ENCODE measurements at places on chromosomes 5 and 9.

DNA sequence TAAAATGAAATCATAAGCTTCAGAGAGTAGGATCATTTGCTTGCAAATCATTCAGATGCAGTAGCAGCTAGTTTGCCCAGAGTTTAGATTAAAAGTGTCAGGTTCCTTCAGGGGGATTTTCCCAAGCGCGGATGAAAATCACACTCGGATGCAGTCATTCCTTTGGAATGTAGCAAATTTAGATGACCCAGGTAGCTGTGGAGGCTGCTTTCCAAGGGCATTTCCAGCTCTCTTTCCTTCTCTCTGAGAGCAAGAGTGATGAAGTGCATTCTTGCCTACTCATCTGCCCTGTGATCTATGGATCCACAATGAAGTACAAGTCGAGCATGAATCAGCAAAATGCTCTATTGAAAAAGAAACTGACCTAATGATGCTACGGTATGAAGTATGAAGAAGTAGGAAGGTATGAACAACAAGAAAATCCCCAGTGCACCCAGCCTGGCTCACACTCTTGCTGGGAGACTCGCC is 200.2 kb downstream of the PLK2 start:
- DNase-seq: no peak

- no peak for DNase-seq
Measured at GRCh38 chr9:99814359-99814758, 7.3 kb upstream of the NR4A3 start.

- DNase-seq: no peak
Measured at GRCh38 chr5:144468571-144468970, 297.9 kb downstream of the KCTD16 start.

DNA sequence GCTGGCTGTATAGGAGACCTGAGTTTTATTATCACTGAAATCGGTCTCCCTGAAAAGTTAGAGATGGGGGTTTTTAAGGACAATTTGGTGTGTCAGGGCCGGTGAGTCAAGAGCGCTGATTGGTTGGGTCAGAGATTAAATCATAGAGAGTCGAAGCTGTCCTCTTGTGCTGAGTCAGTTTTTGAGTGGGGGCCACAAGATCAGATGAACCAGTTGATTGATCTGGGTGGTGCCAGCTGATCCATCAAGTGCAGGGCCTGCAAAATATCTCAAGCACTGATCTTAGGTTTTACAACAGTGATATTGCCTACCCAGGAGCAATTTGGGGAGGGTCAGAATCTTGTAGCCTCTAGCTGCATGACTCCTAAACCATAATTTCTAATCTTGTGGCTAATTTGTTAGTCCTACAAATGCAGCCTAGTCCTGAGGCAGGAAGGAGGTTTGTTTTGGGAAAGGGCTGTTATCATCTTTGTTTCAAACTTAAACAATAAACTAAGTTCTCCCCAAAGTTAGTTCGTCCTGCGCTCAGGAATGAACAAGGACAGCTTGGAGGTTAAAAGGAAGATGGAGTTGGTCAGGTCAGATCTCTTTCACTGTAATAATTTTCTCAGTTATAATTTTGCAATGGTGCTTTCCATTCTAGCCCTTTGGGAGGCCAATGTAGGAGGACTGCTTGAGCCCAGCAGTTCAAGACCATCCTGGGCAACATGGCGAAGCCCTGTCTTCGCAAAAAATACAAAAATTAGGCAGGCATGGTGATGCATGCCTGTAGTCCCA is 31.6 kb upstream of the RFK start:
- DNase-seq: no peak

DNA sequence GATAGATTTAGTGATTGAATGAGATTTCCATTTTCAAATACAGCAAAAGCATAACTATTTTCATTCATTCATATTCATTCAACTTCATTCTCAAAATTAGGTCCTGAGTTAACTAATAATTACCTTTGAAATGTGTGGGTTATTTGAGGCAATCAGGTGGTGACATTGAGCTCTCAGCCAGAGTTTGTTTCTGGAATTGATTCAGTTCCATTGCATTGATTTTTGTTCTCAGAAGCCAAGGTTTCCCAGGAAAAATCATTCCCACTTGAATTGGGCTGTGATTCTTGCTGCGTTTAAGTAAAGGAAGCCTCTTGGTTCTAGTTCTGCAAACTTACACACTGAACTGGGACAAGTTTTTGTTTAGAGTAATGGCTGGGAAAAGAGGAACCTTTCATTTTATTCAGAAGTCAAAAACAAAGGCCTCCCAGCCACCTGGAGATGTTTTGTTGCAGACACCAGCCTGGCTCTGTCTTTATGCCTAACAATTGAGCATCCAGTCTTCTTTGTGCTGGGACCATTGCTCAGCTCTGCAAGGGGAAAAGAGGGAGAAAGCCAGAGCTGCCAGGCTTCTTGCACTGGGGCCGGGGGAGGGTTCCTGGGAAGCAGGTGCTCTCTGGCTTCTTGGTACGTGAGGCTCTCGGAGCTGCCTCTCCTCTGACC is 198.6 kb downstream of the TRIO start:
- no peak for DNase-seq

DNA sequence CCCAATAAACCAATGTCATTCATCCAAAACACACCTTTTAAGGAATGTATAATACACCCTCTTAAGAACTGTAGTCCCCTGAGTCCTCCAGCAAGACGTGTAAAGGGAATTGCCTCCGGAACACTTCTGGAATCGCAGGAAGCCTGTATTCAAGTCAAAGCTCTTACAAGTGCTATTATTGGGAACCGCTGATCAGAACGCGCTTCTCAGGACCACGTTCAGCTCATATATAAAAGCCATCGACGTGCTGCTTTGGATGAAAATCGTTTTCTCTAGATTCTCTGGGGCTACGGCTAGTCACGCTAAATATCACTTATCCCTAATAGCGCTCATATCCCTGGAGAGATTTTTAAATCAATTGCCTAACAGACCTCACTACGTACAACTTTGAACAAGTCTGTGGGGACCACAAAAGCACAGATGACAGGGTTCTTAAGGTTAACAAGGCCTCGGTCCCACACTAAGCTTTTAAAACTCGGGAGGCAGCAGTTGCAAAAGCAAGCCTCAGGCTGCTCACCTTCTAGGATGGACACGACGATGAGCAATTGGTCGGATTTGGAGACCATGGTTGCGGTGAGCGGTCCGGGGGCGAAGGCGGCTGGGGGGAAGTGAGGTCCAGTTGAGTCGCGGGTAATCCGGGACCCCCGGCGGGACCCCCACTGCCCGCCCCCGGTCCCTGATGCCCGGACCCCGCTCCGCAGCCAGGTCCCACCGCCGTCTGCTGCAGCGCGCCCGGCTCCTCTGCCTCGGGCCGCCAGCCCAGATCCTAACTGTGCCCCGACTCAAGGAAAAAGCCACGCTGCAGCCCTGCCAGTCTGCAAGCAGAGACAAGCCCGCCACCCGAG is 548 bp downstream of the CEP120 start:
- DNase-seq: no peak

GRCh38 chr9:105432247-105432842 is 15.5 kb upstream of the FSD1L start:
- no peak for DNase-seq

DNA sequence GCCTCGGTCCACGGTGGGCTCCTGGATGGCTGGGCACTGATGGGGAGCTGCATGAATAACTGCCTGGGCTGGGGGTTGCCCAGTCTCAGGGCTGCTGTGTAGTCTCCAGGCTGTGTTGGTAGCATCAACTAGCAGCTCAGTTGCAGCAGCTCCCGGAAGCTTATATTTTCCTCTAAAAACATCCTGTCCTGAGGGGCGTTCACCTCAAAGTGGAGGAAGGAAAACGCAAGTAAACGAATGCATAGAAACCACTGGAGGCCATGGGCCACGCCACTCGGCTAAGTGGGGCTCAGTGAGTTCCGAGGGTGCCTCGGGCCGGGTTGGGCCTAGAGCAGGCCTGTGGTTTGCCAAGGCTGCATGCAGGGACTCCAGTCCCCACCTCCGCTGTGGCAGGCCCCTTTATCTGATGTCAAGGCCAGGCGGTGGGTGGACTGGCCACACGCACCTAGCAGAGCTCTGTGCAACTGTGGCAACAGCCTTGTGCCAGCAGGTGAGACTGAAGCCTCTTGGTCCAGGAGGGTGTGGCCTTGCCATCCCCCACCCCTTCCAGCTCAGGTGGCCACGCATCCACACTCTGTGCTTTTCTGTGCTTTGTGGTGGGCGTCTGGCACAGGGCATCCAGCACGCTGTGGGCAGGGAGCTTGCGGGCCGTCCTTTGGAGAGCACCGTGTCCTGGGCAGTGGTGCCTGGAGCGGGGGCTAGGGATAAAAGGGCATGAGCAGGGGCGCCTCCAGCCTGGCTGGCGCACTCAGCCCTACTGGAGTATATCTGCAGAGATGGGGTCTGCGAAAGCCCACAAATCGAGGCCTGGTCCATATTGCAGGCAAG is 15.1 kb downstream of the TCF7 start:
- DNase-seq: no peak

- no peak for DNase-seq
Measured at GRCh38 chr9:80177949-80178480, 606.2 kb downstream of the TLE4 start.

GRCh38 chr9:84780385-84780784 is 110.9 kb downstream of the NTRK2 start:
- no peak for DNase-seq

GRCh38 chr5:176648474-176649194 is 1.4 kb downstream of the TSPAN17 start:
- no peak for DNase-seq

- no peak for DNase-seq
Measured at GRCh38 chr9:94490465-94490864, 64.4 kb upstream of the PCAT7 start.

GRCh38 chr9:21473236-21473635 is 8.9 kb downstream of the IFNE start:
- no peak for DNase-seq

- peak; percentile 78 for DNase-seq
Measured at GRCh38 chr9:130243015-130243881, 22.3 kb upstream of the HMCN2 start.

- no peak for DNase-seq
Measured at GRCh38 chr9:87708986-87709728, 16.8 kb upstream of the CTSL start.

- no peak for DNase-seq
Measured at GRCh38 chr5:55427157-55427556, 107.6 kb downstream of the PLPP1 start.

DNA sequence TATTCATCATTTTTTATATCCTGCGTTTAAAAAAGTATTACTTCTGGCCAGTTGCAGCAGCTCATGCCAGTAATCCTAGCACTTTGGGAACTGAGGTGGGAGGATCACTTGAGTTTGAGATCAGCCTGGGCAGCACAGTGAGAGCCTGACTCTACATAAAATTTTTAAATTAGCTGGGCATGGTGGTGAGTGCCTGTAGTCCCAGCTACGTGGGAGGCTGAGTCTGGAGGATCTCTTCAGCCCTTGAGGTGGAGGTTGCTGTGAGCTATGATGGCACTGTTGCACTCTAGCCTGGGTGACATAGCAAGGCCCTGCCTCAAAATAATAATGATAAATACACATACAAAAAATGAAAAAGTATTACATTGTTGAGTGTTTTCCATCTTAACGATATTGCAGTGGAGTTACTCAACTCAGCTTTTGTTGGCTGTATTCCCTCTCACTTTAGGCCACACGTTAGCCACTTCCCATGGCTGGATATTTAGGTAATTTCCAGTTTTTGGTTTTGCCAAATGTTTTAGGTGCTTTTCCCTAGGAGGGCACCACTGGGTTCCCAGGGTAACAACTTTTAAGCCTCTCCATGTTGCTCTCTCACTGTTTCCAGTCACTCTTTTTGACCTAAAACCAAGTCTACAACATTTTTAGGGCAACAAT is 20.6 kb downstream of the SHB start:
- DNase-seq: no peak

DNA sequence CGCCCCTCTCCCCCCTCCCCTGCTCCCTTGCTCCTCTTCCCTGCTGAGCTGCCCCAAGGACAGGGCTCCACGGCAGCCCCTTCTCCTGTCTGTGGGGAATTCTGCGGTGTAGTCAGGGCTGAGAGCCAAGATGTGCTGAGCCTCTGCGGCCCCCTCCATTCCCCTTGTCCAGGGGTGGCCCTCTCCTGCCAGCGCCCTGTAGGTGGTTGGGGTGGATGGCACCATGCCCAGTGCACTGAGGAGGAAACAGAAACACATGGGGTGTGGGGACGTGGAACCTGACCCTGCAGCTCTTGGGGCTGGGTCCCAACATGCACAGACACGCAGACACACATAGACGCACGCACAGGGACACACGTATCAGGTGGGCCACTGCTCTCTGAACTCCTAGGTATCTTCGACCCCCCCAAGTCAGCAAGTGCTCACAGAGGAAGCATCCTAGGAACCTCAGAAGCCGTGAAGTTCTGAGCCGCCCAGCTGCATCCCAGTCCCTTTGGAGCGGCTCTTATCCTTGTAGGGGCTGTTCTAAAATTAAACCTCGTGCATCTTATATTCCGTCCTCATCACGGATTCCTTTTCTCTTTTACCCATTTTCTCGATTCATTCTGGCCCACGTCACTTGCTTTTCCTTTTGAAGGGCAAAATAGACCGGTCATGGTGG is 64.8 kb downstream of the HMCN2 start:
- DNase-seq: no peak

- no peak for DNase-seq
Measured at GRCh38 chr5:108681079-108681921, 66.4 kb upstream of the FER start.

DNA sequence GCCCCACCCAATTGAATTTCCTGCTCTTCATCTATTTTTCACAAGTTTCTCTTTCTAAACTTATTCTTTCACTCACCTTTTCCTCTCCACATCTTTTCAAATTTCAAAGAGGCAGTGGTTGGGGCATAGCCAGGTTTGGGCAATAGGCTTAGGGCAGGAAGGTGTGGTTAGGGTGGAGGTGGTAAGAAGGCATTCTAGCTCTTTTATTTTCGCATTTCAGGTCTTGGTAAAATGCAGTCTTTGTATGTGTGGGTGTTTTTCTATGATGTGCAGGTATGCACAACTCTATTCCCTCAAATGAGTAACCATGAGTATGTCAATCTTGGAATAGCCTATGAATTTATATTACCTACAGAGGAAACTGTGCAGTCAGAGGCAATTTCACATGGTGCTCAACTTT is 129.8 kb upstream of the IFNE start:
- no peak for DNase-seq

GRCh38 chr9:123656565-123656964 is 273.4 kb downstream of the DENND1A start:
- DNase-seq: no peak
